ENCODE measurements at places on chromosomes 5 and 9.
A peak's percentile ranks its signal among the peaks of the same experiment; 100 is the strongest.

DNA sequence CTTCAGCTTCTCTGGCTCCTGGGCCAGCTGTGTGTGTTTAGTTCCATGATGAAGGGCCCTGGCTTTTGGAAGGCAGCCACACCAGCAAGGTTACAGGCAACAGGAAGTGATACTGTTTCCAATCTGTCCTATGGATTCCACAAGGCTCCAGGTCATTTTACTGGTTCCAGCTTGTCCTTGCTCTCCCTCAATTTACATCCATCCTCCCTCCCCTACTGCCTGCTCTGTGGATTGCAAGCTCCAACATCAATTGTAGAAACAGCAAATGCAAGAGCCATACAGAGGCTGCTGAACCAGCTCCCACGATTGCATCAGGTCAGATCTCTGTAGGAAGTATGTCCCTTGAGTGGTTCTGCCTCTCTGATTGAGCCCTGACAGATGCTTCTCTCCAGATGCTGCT, 409.8 kb downstream of the NTRK2 start:
- ATAC-seq = no peak
- H3K27me3 ChIP-seq = no peaks in the 10 kb centered on the region
- H3K36me3 ChIP-seq = no peaks in the 10 kb centered on the region

- no peak within 1 kb of the TSS for H3K4me3 ChIP-seq
- no peak for ATAC-seq
- H3K4me1 ChIP-seq = no peaks in the 10 kb centered on the region
- H3K27me3 ChIP-seq = no peaks in the 10 kb centered on the region
- no peaks in the 10 kb centered on the region for H3K36me3 ChIP-seq
Observed at GRCh38 chr5:122129306-122129705, at the start of gene ZNF474. Gene ZNF474, plus strand, starts transcription at chr5:122129546. Its CDS starts 22,445 bp downstream, at chr5:122151991.

DNA sequence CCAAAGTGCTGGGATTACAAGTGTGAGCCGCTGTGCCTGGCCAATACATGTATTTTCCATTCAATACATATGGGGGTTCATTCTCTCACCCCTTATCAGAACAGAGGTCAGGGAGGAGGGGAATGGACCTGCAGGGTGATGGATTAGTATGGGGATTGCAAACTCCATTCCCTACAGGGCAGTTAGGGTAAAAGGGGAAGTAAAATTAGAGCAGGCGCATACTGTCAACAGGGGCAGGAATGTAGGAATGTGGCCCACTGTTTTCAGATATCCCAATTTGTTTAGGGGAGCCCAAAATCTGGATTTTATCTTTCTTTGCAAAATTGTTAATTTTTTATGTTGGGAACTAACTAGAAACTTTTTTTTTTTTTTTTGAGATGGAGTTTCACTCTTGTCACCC, 46.4 kb upstream of the SLC44A1 start:
- no peak overlapping the region for H3K27ac ChIP-seq
- no peaks in the 10 kb centered on the region for H3K36me3 ChIP-seq
- no peaks in the 10 kb centered on the region for H3K4me1 ChIP-seq
- no peak for ATAC-seq
- H3K27me3 ChIP-seq = peaks cover 19% of the 10 kb centered on the region

GRCh38 chr5:96117771-96118651, 156.4 kb upstream of the ELL2 start:
- H3K36me3 ChIP-seq = no peaks in the 10 kb centered on the region
- ATAC-seq = no peak
- H3K4me3 ChIP-seq = no peak overlapping the region
- no peaks in the 10 kb centered on the region for H3K4me1 ChIP-seq
- no peak overlapping the region for H3K27ac ChIP-seq

DNA sequence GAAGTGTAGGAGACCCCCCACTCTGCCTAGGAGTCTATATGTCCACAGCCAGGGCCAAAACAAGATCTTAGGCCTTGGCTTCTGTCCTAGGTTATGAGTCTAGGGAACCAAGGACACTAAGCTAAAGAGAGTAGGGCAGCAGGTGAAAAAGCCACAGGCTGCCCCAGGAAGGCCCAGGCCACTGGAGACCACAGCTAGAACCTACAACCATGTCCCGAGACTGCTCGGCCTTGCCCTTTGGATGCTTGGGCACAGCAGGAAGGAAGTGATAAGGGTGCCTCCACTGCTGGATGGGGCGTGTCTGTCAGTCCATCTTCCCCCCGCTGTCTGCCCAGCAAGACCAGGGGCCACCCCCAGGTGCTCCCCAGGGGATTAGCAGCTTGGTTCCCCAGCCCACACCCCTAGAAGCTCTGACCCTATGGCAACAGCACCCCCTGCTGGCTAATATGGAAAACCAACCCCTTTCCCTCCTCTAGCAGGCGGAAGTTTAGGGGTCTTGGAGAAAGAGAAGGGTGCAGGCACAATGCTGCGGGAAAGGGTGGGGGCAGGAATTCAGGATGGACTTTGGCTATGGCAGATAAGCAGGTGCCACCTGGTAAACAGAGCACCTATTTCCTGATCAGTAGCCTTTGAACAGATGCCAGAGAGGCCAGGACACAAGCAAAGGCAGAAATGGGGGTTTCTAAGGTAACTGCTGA, 10.5 kb upstream of the IRF1 start:
- peak; percentile 76 for ATAC-seq
- H3K27ac ChIP-seq = peak overlapping the region; percentile 82
- no peaks in the 10 kb centered on the region for H3K36me3 ChIP-seq

DNA sequence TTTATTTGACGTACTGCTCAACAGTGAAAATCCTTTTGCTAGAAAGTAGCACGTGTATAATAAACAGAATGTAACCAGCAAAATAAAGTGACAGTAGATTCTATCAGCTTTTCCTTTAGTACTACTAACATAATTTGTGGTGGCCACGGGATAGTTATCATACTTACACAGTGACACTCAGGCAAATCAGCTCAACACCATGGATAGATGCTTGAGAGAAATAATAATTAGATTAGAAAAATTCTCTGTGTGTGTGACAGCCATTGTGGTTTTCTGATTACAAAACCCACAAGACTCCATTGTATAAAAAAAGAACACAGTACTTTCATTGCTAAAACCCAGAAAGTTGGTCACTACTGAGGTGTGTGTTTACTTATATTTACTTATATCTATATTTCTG, 101.1 kb downstream of the MUSK start:
- H3K4me1 ChIP-seq = no peaks in the 10 kb centered on the region
- H3K36me3 ChIP-seq = no peaks in the 10 kb centered on the region
- no peaks in the 10 kb centered on the region for H3K27me3 ChIP-seq

GRCh38 chr9:9574080-9574479, 1038.7 kb downstream of the PTPRD start:
- no peaks in the 10 kb centered on the region for H3K36me3 ChIP-seq
- H3K27ac ChIP-seq = no peak overlapping the region
- H3K4me1 ChIP-seq = no peaks in the 10 kb centered on the region
- no peak for ATAC-seq
- H3K4me3 ChIP-seq = no peak overlapping the region

- no peak overlapping the region for H3K4me3 ChIP-seq
- no peaks in the 10 kb centered on the region for H3K4me1 ChIP-seq
- H3K27ac ChIP-seq = no peak overlapping the region
- no peaks in the 10 kb centered on the region for H3K36me3 ChIP-seq
Observed at GRCh38 chr9:69831611-69832010, 11.0 kb downstream of the CFAP95 start.

DNA sequence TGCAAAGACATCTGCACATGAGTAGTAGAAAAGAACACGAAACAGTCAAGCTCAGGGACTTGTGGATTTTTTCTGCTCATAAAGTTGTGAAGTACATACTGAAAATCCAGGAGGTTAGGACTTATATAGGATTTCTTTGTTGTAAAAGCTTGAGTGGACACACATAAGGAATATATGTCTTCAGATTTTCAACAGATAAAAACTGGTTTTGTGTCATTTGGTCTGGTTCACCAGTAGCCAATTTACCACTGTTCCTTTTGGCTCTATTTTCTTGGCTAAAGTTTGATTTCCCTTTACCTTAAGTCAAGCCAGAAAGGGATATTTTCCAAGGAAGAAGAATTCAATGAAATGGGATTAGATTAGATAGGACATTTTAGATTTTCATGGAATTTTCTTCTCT, 204.3 kb downstream of the NR3C1 start:
- ATAC-seq = no peak
- H3K4me1 ChIP-seq = no peaks in the 10 kb centered on the region
- H3K4me3 ChIP-seq = no peak overlapping the region
- H3K27ac ChIP-seq = no peak overlapping the region
- peaks cover 27% of the 10 kb centered on the region for H3K36me3 ChIP-seq

DNA sequence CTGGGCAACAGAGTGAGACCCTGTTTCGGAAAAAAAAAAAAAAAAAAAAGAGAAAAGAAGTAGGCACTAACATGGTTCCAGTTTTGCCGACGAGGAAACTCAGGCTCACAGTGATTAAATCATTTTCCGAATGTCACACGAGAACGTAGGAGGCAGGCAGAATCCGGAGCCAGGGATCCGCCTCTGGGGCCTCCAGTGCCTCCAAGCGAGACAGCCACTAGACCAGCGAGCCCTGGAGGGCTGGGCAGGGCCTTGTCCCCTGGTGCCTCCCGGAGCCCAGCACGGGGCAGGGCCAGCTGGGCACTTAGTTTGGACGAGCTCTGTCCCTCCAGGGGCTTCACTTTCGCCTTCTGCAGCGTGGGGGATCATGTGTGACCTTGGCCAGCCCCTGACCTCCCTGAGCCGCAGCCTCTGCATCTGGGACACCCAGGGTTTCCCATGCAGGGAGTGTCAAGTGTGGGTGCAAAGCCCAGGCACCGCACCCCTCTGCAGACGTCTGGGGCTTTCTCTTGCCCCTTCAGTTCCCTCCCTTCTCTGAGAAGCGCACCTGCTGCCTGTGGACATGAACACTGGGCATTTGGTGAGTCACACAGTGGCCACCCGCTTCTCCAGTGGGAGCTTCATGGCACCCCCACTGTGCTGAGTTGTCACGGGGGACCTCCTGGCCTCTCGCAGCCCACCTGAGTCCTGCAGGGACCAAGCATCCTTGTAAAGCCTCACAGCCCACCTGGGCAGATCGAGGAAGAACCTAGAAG, 80.3 kb downstream of the RXRA start:
- H3K27ac ChIP-seq = peak overlapping the region; percentile 49
- no peaks in the 10 kb centered on the region for H3K27me3 ChIP-seq
- no peaks in the 10 kb centered on the region for H3K36me3 ChIP-seq
- ATAC-seq = no peak
- peaks cover 71% of the 10 kb centered on the region for H3K4me1 ChIP-seq
